HT1080 (cell line): ENCODE measurements at places on chromosomes 3 and 15.
A peak's percentile ranks its signal among the peaks of the same experiment; 100 is the strongest.

GRCh38 chr15:77107531-77108355 lies 36.8 kb upstream of the TSPAN3 start:
- DNase-seq, result peak; percentile 52

DNA sequence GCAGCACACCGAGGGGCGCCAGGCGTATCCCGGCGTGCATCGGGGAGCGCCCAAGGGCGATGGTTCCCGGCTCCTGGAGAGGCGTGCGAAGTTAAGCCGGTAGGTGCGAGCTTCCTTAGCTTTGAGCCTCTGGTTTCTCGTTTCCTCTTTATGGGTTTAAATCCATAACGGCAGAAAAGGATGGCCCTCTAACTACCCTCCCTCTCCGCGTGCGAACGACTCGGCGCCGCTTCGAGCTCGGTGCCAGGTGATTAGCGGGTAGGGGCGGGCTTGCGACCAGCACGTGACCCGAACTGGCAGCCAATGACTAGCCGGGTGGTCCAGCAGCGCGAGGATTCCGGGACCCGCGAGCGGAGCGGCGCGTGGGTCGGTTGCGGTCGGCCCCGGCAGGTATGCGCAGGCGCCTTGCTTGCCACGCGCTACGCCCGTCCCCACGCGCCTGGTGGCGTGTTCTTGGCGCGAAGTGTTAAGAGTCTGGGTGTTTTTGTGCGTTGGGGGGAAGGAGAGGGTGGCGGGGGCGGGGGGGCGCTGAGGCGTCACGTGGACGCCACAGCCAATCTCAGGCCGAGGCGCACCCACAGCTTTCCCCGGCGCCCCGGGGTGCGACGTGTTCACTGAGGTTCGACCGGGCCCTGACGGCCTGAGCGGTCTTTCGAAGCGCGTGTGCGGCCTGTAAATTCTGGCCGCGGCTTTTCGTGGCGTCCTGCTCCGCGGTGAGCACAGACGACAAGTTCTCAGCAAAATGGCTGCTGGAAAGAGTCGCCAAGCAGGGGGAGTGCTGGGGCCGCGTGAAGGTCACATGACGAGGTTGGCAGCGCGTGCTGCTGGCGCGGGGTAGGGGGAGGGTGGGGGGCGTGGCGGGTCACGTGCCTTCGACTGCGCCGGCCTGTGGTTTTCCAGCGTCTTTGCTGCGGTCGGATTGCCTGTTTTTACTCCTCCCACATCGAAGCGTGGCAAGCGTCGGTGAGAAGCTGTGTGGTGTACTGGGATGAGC lies 38.7 kb upstream of the MGA start:
- DNase-seq, result peak; percentile 79

GRCh38 chr15:96058103-96058851 lies 272.2 kb upstream of the NR2F2 start:
- no peak for DNase-seq

- no peak for DNase-seq
Observed at GRCh38 chr3:130779486-130779885, 32.9 kb upstream of the PIK3R4 start.

GRCh38 chr3:151307583-151308488 lies 8.8 kb downstream of the GPR87 start:
- DNase-seq, result peak; percentile 30

DNA sequence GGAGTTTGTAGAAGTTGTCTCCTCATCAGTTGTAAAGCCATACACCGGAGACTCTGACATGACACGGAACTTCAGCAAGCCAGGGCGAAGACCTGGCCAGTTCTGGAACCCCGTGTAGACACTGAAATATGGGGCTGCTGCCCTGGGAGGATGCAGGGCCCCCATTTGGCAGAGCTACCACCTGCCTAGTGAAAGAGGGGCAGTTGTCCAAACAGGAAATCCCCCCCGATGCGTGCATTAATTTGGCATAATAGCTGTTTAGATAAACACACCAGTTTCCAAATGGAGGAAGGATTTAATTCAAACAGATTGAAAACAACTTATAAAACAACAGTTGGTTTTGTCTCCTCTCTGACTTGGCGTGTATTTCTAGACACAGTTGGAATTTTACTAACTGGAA lies 357.2 kb downstream of the GABRG3 start:
- DNase-seq, result no peak
